ENCODE measurements at places on chromosomes 5 and 9.

DNA sequence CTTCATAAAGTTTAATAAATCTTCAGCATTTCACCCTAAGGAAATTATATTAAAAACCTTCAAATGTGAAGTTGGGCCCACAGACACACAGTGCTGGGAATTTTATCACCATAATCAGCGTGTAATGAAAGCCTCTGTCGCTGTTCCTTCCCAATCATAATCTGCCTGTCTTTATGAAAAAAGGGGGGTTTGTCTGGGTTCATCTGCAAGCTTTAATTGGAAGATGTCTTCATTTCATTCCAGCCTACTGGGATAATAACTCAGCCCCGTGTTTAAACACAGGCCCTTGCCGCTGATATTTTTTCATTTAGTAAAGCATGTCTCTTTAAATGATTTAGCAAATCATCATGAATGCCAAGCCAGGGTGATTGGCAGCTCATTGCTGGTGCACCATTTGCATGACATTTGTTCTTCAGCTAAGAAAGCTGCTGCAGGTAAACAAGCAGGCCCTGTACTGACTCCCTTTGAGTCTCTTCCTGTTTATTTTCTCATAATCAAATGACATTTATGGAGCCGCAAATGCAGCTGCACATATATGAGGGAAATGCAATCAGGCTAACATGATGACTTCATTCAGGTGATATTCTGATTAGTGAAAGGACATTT is 362.9 kb upstream of the TLE4 start:
- H3K27me3 ChIP-seq: no peaks in the 10 kb centered on the region
- no peak overlapping the region for H3K4me3 ChIP-seq
- DNase-seq: no peak
- H3K4me1 ChIP-seq: no peaks in the 10 kb centered on the region

DNA sequence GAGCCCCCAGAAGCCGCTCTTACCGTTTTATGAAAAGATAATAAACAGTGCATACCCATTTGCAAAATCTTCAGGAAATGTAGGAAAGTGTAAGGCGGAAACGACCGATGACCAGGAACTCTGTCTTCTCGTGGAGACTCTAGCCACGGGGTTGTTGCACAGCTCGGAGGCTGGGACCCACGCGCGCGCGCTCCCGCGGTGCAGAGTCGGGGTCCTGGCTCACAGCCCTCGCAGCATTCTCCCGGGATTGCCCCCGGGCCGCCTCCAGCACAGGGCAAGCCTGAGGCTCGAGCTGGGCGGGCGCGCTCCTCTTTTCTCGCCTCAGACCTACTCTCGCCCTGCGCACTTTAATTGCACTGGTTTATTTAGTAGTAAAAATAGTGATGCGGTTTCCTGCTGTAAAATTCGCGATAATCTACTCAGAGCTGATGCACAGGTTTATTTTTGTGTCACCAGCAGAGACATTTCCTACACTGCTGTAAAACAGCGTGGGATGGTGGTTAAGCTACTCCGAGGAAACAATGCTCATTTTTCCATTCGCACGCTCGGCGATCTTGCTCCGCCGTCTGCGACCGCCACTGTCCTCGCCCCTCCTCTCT is 15.5 kb downstream of the TRIM7 start:
- peak overlapping the region; percentile 41 for H3K27ac ChIP-seq
- H3K36me3 ChIP-seq: no peaks in the 10 kb centered on the region
- H3K27me3 ChIP-seq: peaks cover 4% of the 10 kb centered on the region
- peaks cover 20% of the 10 kb centered on the region for H3K4me1 ChIP-seq
- DNase-seq: no peak
- H3K4me3 ChIP-seq: peak overlapping the region; percentile 88

GRCh38 chr9:136671646-136672430 is 9.1 kb downstream of the EGFL7 start:
- peaks cover 4% of the 10 kb centered on the region for H3K4me1 ChIP-seq
- no peaks in the 10 kb centered on the region for H3K36me3 ChIP-seq
- H3K27me3 ChIP-seq: peaks cover 9% of the 10 kb centered on the region
- no peak overlapping the region for H3K4me3 ChIP-seq
- no peak for DNase-seq

- H3K4me1 ChIP-seq: no peaks in the 10 kb centered on the region
- H3K27ac ChIP-seq: no peak overlapping the region
- no peaks in the 10 kb centered on the region for H3K27me3 ChIP-seq
- DNase-seq: no peak
Observed at GRCh38 chr9:137357166-137357565, 55.1 kb upstream of the NRARP start.

- peaks cover 96% of the 10 kb centered on the region for H3K36me3 ChIP-seq
- no peak for DNase-seq
- no peaks in the 10 kb centered on the region for H3K27me3 ChIP-seq
- no peaks in the 10 kb centered on the region for H3K4me1 ChIP-seq
- no peak overlapping the region for H3K4me3 ChIP-seq
Observed at GRCh38 chr9:128627906-128628305, 28.7 kb downstream of the DYNC2I2 start.

GRCh38 chr9:23447166-23447565 is 378.9 kb downstream of the ELAVL2 start:
- H3K36me3 ChIP-seq: no peaks in the 10 kb centered on the region
- no peaks in the 10 kb centered on the region for H3K27me3 ChIP-seq
- no peak overlapping the region for H3K4me3 ChIP-seq
- no peak for DNase-seq
- no peak overlapping the region for H3K27ac ChIP-seq

DNA sequence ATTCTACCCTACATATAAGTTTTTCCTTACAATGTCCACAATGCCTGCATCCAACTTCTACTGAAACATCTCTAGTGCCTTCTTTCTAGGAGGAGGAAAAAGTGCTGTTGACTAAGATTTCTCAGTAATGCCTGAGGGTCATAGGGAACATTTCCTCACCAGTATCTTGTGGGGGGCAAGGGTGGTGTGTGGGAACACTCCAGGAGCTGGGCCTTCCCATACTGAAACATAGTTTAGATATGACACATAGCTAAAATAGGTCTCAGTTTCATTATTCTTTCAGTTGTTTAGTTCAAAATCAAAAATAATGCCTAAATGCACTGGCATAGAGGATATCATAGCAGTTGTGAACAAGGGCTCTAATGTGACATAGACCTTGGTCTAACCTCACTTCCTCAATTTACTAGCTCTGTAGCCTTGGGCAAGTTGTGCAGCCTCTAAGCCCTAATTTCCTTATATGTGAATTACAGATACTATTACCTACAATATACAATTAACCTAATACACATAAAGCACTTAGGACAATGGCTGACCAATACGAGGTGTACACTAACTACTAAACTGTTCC is 66.1 kb downstream of the HAPLN1 start:
- H3K27me3 ChIP-seq: no peaks in the 10 kb centered on the region
- H3K27ac ChIP-seq: no peak overlapping the region
- no peaks in the 10 kb centered on the region for H3K4me1 ChIP-seq
